GM18507 (cell line): ENCODE measurements at places on chromosomes 3 and 15.
A peak's percentile ranks its signal among the peaks of the same experiment; 100 is the strongest.

DNA sequence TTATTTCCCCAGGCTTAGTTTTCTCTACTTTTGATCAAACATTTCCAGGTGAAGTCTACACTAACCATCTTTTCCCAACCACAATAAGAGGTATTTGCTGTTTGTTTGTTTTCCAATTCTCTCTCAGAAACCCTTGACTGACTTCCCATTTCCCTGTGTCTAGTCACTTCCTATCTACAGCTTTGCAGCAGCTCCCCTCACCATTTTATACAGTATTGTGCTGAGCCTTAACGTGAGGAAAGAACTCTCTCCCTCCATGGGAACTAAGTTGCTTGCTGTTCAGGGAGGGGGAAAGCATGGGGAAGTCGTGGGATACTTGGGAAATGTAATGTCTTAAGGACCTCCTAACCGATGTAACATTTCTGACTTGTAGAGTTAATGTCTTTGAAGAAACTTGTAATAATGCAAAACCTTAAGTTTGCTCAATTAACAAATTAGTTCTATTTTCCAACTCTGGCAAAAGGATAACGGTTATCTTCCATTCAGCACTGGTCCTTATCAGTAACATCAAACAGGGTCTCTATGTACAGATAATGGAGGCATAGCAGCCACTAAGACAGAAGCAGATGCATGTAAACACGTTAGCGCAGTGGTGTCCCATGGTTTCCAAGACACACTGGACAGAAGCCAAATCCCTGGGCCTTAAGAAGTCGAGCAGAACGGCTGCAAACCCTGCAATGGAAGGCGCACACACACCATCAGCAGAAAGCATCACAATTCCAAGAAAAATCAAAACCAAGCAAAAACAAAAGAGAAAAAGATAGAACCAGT lies 39.7 kb downstream of the NPTN start:
- DNase-seq = no peak

DNA sequence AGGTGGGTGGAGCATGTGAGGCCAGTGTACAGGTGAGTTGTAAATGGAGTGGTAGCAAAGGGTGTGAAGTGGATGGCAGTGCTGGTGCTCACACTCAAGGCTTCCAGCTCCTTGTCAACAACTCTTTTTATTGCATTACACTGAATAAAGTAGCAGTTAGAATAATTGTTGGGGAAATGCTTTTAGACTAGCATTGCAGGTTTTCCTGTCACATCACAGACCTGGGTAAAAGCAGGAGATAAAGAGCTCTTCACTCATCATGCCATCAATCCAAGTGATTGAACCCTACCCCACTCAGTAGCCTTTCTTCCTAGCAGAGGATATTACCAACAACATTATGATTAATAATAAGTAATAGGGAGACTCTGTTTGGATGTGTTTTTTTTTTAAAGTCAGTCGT lies 81.6 kb downstream of the CDIN1 start:
- DNase-seq = no peak

DNA sequence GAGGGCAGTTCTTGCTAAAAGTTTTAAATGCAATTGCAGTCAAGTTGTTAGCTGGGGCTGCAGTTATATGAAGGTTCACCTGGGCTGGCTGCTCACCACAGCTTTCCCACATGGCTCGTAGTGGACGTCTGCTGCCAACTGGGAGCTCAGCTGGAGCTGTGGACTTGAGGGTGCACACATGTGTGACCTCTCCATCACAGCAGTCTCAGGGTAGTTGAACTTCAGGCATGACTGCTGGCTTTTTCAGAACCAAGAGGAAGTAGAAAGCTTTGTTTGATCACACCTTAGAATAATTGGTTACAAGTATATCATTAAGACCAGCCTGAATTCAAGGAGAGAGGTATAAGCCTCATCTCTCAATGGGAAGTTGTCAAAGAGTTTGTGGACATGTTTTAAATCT lies 74.1 kb downstream of the CHL1 start:
- no peak for DNase-seq

- DNase-seq = no peak
Measured at GRCh38 chr3:36631549-36631948, 132.8 kb downstream of the DCLK3 start.

GRCh38 chr3:197419696-197420095 lies 121.3 kb upstream of the DLG1 start:
- DNase-seq = no peak

- no peak for DNase-seq
Measured at GRCh38 chr3:138629526-138629925, 21.0 kb downstream of the FAIM start.

GRCh38 chr3:71579326-71579934 lies 4.1 kb downstream of the FOXP1 start:
- no peak for DNase-seq

DNA sequence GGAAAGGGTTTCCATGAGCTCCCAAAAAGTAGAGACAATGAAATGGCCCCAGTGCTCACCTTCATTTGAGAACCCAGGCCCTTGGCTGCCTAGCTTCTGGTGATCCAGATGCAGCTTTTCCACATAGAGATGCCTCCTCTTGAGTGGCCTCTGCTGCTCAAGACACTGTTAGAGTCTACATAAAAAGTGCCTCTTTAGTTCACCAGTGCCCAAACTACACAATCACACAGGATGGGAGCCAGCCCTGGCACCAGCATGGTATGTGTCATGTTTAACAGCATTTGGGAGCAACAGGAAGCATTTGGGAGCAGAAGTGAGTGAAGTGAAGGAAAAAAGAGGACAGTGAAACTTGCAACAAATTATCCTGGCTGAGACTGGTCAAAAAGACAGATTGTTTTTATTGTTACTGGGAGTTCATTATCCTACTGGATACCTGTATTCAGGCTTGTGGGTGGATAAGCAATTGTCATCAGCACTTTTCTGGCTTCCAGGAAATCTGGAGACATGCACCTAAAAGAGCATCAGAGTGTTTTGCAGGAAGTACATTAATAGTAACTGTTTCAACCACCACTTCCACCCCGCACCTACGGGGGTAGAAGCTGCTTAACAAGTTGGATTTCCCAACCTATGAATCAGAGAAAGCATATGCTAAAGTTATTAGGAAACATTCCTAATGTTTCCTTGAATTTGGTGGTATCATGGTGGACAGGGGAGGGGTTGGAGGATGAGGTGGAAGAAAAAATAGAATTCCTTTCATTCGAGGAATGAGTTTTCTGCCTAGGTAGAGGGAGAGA lies 416.2 kb downstream of the IGSF11 start:
- DNase-seq = no peak

GRCh38 chr3:184299488-184300377 lies 692 bp downstream of the PSMD2 start:
- DNase-seq = no peak

DNA sequence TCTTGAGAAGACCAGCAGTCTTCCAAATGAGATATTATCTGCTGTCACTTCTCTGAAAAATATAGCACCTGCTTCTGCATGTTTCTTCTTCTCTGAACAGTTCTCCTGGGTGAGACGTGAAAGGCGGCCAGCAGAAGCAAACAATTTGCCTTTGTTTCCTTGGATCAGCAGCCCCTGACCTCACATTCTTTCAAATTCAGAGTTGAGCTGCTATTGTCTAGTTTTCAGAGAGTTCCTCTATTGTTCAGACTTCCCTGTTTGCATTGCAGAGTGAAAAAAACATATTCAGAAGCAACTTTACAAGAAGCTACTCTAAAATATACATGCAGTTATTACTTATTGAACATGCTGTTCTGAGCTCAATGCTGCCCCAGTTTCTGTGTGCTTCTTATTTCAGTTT lies 653.6 kb downstream of the NAALADL2 start:
- DNase-seq = no peak

DNA sequence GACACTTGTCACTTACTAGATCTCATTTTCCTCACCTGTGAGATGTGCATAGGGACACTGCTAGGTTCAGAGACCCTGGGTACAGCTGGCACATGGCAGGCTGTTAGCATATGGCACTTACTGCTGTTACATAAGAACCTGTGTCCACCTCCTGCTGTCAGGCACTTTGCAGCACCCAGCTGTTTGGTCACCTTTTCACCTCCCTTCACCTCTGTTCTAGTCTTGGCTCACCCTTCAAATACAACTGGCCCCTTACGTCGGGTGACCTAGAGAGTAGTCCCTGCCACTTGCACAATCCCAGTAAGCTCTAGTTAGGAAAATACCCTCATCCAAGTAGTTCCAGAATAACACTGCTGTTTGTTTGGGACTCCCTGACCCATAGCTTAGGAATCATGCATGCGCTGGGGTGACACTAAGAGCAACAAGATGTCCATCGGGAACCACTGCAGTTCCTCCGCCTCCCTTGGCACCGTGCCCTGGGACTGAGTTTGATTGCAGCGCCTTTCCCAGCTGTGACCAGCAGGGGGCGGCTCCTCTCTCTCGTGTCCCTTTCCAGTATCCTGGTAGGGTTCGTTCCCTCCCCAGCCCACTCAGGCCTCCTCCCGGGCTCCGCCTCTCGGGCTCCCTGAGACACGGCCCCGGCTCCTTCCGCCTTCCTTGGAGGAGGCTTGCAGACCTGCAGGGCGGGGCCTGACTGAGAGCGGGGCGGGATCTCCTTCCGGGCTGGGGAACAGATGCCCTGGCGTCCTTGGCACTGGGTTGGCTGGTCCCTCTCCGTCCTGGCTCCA lies 78.6 kb downstream of the ABHD5 start:
- DNase-seq = peak; percentile 58

DNA sequence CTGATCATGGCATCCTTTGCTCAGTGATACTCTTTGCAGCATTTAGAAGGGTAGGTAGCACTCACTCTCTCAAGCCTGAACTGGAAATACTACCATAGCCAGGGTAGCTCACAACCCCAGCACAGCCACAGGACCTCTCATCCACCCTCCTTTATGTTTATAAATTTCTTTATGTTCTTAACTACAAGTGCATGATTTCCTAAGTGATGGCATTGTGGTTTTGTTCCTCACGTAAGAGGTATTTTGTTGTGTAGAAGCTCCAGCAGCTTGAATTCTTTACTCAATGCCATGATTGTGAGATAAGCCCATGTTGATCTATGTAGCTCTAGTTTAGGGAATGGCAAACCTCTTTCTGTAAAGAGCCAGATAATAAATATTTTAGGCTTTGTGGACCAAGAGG lies 7.9 kb upstream of the RTP3 start:
- no peak for DNase-seq

DNA sequence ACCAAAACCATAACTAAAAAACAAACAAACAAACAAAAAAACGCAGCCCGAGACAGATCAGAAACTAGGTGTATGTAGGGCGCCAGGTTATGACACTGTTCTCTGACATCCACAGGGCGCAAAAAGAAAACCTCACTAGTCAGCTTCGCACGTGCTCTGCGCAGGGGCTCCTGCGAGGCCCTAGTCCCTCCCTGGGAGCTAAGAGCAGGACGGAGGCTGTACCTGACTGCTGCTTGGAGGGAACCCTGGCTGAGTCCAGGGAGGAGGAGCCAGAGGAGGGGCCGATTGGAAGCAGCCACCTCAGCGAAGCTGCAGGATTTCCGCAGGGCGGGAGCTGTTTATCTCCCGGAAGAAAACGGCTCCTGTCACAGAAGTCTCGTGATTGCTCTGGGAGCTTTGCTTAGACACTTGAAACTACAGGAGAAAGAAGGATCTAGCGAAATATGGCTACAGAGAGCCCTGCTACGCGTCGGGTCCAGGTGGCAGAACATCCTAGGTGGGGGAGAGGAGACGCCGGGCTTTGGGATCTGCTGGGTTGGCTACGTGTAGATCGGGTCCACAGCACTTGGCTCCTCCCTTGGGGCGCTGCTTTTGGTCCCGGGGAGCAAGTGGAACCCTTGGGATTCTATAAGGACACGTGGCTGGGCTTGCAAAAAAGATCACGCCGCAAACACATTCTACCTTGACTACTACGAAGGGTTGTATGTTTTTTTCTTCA lies at the start of gene GALK2:
Gene GALK2, plus strand, starts transcription at position 368 of the 718 bp plus-strand sequence. Its CDS starts 76 bp downstream, at position 444.
- DNase-seq = peak; percentile 50

GRCh38 chr3:124063197-124063909 lies 71.4 kb upstream of the ROPN1 start:
- DNase-seq = no peak

DNA sequence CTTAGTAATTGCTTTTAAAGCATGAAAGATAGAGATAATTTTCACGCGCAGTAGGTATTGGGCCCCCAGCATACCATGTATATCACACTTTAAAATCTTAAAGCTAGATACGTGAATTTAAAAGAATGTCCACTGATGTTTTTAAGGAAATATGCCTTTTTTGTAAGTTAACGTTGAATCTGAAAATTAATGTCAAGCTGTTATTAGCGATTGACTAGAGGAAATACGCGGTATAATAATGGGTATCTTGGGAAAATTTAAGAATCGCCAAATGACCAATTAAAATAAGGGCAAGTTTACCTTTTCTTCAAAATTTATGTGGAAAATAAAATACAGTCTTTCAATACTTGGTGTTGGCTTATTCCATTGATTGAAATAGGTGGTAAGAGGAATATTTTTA lies 13.3 kb upstream of the CHD2 start:
- DNase-seq = no peak

DNA sequence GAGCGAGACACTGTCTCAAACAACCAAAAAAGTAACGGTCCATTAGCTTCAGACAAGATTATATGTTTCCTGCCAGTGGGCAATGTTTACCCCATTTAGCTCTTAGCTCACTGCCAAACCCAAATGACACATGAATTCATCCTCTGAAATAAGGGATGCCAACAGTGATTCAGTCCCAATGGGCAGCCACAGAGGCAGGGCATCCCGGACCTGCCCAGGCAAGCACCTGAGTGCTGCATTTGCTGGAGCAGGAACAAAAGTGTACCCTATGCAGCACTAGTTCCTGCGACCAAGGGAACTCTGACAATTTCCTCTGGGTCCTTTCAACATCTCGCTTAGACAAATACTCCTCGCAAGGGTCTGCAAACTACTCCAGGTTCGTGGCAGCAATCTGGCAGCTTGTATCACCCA lies 8.0 kb downstream of the IP6K2 start:
- DNase-seq = no peak

DNA sequence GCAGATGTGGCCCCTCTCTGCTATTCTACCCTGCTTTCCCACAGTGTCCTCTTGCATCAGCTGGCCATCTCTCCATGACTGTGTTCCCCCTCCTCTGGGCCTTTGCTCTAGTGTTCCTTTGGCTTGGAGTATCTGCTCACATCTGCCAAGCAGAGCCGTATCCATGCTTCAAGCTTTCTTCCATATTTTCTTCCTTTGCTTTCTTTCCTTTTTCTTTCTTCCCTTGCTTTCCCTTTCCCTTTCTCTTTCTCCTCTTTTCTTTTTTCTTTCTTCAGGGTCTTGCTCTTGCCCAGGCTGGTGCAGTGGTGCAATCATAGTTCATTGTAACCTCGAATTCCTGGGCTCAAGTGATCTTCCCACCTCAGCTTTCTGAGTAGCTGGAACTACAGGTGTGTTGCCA lies 12.6 kb downstream of the KLHL18 start:
- DNase-seq = no peak

GRCh38 chr15:60917461-60918145 lies 311.5 kb downstream of the RORA start:
- DNase-seq = no peak

DNA sequence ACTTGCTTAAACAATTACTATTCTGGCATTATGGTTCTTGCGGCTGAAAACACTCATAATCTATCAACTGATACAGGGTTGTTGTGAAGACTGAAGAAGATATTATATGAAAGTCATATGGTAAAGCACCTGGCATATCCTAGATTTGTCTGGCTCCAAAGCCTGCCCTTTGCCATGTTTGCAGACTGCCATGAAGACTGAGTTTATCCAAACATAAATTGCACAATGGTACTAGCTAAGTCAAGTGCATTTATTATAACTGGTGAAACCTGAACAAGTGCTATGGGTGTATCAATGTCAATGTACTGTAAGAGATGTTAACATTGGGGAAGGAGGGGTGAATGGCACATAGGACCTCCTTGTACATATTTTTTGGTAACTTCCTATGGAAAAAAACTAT lies 87.4 kb upstream of the MEX3B start:
- no peak for DNase-seq
